Pons (tissue), 1 donor: ENCODE measurements at places on chromosomes 4 and X.
A peak's percentile ranks its signal among the peaks of the same experiment; 100 is the strongest.

GRCh38 chrX:140064993-140065392 lies 99.7 kb upstream of the CXorf66 start:
- DNase-seq, result no peak

DNA sequence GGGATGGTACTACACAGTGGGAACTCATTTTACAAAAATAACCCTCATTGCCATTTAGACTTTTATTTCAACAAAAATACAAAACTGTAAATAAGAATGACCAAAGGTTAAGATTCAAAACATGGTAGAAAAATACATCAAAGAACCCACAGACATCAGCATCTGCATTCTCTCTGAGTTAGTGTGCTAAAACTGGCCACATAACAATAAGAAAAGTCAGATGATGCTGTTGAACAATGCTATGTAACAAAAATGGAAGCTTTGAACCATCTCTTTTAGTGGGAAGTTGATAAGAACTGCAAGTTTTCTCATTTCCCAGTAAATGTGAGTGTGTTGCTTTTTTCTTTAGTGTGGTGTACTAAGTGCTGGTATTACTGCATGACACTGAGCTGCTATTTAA lies 888.4 kb upstream of the EPHA5 start:
- DNase-seq, result no peak

DNA sequence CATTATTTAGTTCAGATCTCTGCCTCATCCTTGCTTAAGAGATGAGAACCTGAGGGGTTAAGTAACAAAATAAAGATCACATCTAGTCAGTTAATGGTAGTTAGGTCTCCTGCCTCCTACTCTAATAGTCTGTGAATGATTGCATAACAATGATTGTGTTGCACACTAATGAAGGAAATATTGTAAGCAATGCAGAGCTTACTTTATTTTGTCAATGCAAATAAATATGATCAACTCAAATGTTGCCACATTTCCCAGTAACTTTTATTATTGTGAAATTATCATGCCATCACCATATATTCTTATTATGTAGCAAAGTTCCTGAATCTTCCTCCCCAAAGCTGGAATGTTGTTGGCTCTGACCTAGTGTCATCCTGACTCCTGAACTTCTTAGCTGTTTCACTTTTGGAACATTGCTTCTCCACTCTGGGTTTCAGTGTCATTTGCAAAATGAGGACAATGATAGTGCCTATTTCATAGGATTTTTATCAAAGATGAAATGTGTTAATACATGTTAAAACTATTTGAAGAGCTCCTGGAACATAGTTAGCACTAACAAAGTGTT lies 17.0 kb upstream of the GABRA4 start:
- DNase-seq, result no peak

DNA sequence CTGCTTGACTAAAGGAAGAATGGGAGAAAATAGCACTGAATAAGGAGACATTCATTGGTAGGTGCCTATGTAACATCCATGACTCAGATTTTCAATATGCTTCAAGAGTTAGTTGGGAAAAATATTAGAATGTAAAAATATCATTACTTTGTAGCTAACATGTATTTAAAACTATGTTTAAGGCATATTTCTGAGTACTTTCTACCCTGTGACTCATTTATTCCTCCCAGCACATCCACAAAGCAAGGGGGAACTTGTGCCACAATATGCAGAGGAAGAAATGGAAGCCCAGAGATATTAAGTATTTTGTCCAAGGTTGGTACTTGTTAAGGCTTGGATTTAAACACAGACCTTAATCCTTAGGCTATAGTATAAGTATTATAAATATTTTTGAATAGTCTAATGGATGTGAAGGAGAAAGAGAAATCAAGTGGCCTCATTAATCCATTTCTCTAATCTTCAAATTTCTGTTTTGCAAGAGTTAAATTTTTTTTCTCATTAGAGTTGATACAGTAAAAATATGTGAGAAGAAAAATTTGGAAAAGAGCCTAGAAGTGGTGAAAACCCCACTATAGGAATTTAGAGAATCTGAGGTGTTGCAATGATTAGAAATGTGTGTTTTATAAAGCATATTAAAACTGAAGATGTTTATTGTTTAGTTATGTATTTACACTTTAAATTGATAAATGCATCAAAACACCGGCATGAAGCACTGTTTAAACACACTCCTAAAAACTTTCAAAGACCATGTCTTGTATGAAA lies 149.3 kb upstream of the GYPA start:
- no peak for DNase-seq

- no peak for DNase-seq
Observed at GRCh38 chr4:1516261-1516660, 110.0 kb upstream of the NKX1-1 start.

GRCh38 chr4:175536852-175537453 lies 275.1 kb downstream of the GPM6A start:
- peak; percentile 71 for DNase-seq

GRCh38 chr4:86338989-86339388 lies 20.9 kb downstream of the MAPK10 start:
- DNase-seq, result no peak

- DNase-seq, result no peak
Observed at GRCh38 chr4:151983854-151984253, 223.0 kb upstream of the GATB start.

GRCh38 chr4:14371131-14371530 lies 631.1 kb upstream of the CPEB2 start:
- DNase-seq, result no peak

GRCh38 chr4:134812611-134813010 lies 611.0 kb upstream of the PABPC4L start:
- no peak for DNase-seq

- no peak for DNase-seq
Observed at GRCh38 chr4:127988638-127989037, 23.4 kb downstream of the ABHD18 start.

- DNase-seq, result peak; percentile 7
Observed at GRCh38 chr4:63757929-63758328, 651.3 kb downstream of the TECRL start.

DNA sequence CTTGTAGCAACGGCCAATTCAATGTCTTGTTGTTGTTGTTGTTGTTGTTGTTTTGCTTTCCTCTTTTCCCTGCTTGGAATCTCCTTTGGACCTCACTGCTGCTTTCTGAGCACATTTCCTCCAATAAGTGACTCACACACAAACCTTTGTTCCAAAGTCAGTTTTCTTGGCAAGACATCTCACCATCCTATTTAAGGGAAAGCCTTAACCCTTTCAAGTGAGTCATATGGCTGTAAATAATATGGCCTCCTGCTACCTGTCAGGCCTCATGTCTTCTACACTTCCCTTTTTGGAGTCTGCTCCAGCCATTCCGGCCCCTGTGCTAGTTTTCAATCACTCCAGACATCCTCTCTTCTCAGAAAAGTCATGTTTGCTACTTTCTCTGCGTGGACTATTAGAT lies 79.5 kb upstream of the MAGEB10 start:
- DNase-seq, result no peak

DNA sequence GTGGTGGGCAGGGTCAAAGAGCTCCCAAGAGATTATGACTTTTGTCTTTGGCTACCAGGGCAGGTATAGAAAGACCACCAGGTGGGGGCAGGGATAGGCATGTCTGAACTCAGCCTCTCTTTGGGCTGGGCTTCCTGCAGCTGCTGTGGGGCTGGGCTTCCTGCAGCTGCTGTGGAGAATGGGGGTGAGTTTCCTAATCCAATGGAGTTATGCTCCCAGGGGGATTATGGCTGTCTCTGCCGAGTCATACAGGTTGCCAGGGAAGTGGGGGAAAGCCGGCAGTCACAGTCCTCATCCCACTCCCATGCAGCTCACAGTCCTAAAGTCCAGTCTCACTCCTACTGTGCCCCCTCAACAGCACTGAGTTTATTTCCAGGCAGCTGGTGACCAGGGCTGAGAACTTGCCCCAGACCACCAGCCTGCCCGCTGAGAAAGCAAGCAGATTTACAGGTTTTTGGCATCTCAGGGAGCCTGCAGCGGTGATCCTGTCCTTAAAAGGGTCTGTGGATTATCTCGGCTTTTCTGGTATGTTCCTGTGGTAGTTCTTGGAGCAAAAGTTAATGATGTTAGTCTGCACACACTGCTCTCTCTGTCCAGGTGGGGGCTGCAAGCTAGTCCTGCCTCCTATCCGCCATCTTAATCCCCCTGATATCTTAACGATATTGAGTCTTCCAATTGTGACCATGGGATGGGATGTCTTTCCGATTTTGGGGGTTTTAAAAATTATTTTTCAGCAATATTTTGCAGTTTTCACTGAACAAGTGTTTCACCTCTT lies 133.4 kb downstream of the RTL9 start:
- DNase-seq, result no peak

GRCh38 chr4:79442422-79442821 lies 34.4 kb upstream of the GK2 start:
- DNase-seq, result no peak

- DNase-seq, result peak; percentile 49
Observed at GRCh38 chr4:41613821-41614220, 75.9 kb downstream of the LIMCH1 start.

DNA sequence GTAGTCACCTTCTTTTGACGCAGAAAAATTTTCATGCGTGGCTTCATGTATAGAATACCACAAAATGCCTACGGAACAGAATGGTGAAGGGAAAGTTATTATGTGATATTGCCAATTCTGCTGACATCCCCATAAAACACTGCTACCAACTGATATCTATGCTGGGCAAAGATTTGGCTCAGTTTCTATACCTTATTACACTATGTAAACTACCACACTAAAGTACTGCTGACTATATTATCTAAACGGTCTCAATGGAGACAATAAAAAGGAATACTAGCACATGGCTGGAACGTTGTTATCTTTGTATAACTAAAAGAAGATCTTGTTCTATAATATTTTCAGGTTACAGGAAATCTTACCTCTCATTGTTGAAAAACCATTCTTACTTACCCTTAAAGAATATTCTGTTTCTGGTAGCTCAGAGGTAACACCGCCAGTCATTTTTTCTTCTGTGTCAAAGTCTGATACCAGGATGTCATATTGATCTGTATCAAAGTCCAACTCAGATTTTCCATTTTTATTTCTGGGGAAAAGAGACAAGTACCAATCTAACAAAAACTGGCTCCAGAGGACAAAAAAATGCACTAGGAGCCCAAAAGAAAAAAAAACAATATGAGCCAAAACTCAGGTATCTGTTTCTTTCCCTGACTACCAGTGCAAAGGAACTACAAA lies 18.9 kb downstream of the MORC4 start:
- DNase-seq, result no peak

DNA sequence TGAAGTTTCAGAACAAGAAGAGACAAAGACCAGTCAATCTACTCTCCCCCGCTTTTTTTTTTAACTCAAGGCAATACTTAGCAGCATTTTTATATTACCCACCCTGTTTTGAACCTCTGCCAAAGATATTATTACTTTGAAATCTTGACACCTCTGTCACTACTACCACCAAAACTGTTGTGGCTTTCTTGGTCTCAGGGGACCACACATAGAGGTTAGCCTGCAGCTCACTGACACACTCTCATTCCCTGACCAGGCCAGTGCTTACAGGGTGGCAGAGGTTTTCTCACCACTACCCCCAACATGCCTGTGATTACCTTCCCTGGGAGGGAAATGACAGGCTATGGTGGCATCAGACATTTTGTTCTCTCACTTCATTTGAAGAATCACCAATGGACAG lies 137.4 kb upstream of the STIM2 start:
- DNase-seq, result no peak

DNA sequence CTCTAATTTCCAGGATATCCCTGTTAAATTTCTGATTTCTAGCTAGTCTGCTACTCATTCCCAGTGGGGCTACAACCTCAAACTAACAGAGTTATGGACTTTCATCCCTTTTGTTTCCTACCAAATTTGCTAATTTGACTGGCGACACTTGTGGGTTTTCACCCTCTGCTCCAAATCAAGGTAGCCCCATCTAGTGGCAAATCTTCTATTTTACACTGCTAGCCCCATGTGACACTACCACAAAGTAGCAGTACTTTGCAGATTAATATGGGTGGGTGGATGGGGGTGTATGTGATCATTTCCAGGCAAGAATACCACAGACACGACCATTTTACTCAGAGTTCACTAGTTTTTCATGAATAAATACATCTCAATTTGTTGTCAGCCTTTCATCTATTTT lies 150.3 kb downstream of the MSL3 start:
- DNase-seq, result no peak

GRCh38 chr4:97507587-97508245 lies 635.6 kb downstream of the STPG2 start:
- no peak for DNase-seq

- DNase-seq, result no peak
Observed at GRCh38 chrX:16867947-16868346, 2.2 kb downstream of the RBBP7 start.

DNA sequence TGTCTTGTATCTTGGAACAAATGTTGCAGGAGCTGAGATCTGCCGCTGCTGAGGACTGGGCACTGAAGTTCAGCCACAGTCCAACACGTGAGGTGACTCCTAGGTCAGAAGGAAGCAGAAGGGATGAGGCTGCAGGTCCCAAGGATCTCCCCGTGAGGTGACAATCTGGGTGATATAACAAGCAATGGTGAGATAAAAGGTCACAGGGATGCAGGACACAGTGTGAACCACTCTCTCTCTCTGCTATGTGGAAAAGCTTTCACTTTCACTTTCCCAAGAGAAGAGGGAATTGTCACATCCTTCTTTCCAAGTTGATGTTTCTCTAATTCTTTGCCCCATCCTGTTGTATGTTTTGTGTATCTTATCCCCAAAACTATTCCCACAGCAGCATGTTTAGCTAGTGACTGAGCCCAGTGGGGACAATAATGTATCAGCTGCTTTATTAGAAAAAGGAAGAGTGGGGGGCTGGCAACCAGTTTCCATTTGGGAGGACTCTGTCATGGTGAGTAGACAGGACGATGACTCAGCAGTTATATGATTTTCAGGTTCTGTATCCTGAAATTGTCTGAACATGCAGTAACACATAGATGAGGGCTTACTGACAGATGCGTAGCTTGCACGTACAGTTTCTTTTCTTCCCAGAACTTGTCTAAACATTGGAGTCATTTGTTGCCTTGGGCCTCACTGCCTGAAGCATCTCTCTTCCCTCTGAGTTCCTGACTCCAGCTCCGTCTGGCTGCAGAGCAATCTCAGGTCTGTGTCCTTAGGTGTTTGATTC lies 1415.8 kb upstream of the TENM3 start:
- DNase-seq, result peak; percentile 45

GRCh38 chrX:96703816-96704215 lies 19.2 kb downstream of the DIAPH2 start:
- DNase-seq, result no peak

GRCh38 chr4:181690498-181690897 lies 552.7 kb upstream of the TENM3 start:
- DNase-seq, result no peak

DNA sequence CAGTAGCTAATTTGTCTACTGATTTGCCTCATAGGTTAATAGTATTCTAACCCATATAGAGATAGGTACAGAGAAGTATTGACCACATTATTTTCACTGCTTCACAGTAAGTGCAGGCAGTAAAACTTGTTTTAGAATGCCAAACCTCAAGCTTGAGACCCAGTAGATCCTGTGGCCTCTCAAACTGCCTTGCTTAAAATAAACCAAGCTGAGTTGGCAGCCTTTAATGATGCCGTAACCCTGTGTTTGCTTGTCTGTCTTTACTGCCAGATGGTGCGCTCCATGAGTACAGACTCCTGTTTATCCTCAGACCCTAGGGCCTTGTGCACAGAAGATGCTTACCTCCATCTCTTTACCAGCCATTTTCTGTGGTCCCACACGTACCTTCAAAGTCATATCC lies 50.8 kb downstream of the ANXA3 start:
- DNase-seq, result no peak

- DNase-seq, result no peak
Observed at GRCh38 chr4:41287005-41287404, 30.3 kb downstream of the UCHL1 start.
